Activated CD4-positive, alpha-beta T cell treated with anti-CD3 and anti-CD28 coated beads, Interleukin-2, amount 50 U/mL, for 16 hours (primary cell): ENCODE measurements at places on chromosomes 6 and 20.

DNA sequence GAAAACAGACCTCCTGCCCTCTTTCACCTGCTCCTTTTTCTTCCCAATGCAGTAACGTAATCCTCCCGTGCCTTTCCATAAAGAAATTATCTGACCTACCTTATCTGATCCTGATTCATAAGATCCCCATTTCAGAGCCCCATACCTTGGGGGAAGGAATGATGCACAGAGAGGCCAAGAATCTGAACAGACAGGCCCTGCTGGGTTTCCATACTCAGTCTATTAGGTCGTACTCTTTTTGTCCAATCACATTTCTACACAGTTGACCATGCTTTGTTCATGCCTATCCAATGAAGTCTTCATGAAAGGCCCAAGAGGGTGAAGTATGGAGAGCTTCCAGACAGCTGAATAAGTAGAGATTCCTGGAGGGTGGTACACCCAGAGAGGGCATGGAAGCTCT, 25.3 kb downstream of the SRPK1 start:
- DNase-seq, result no peak

- no peak for DNase-seq
Observed at GRCh38 chr20:22688485-22688884, 104.1 kb upstream of the FOXA2 start.

DNA sequence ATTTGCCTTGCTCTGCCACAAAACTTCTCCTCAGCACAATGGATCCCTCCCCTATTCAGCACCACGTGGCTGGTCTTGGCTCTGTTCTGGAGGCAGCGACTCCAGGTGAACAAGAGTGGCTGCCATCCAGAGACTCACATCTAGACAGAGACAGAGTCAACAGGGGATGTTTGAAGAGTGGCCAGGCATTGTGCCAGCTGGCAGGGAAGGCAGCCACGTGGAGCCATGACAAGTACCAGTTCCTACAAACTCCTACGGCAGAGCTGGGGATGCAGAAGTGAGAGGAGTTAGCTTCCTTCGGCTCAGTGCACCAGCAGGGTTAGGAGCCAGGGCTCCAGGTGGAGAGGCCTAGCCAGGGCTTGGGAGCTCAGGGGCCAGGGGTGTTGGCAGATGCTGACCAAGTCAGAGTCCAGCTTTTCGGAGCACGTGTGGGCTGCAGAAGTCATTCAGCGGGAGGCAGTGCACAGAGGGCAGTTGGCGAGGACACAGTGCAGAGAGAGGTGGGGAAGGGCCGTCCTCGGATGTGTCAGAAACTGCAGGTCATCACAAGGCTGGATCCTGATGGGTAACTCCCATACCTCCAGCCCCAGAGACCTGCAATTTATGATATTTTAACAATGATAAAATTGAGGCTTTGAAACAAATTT, 171.7 kb upstream of the PDE10A start:
- DNase-seq, result no peak

GRCh38 chr6:40163924-40164323, 229.7 kb upstream of the MOCS1 start:
- no peak for DNase-seq

DNA sequence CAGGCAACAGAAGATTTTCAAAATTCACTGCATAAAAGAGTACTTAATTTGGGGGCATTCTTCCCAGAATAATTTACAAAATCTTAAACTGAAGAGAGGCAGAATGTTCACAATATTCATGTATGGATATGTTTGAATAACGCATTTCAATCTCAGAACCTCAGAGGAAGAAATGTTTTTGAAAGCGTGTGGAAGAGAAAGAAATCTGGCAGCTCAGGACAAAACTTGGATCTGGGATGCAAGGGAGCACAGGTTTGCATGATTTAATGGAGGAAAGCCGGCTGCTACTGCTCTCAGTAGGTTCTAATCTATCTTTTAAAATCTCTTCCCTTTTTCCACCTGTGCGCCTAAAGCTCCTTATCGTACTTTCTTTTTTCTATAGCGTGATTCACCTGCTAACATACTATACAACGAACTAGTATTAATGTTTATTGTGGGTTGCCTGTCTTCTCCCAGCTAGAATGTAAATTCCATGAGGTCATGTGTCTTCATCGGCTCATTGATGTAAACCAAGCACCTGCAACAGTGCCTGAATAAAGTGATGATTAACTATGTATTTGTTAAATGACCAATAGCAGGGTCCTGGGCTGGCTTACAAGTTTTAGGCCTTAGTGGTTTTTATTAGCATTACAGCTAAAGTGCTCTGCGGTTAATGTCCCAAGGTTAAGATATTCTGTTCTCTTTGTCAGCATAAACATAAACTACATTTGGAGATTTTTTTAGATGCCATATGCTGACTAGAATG, 15.3 kb downstream of the PRL start:
- no peak for DNase-seq

DNA sequence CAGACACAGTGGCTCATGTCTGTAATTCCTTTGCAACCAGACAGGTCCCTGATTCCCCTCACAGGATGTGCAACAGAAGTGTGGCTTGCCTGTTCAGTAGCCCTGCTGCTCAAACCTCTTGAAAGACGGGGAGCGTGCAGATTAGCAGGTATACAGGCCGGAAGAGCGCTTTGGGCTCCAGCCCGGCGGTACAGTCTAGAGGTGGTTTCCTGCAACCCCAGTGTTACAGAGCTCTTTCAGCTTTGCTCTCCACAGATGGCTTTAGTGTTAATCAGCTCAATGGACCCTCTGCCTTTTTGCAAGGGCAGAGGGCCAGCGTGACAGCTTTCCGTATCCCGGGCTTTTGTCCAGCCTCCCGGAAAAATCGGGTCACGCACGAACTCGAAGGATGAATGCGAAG, 67.2 kb upstream of the TNFRSF21 start:
- peak; percentile 1 for DNase-seq

DNA sequence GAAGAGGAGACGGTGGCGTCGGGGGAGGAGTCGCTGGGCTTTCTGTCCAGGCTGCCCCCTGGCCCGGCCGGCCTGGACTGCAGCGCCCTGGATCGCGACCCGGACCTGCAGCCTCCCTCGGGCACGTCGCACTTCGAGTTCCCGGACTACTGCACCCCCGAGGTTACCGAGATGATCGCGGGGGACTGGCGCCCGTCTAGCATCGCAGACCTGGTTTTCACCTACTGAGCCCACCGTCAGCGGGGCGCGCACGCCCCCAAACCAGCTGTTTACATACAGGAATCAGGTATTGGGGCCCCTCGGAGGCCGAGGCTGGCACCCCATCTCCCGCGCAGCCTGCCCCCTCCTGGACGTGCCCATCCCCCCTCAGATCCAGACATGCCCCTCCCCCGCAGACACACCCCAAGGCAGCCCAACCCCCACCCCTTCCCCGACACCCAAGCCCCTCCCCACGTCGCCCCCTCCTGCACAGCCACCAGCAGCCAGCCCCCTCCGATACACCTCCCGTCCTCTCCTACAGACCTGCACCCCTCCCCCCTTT, 1.4 kb downstream of the SOX12 start:
- DNase-seq, result no peak
